ENCODE measurements at places on chromosomes 3 and 15.

GRCh38 chr3:4533489-4534443, 40.6 kb downstream of the ITPR1 start:
- no peaks in the 10 kb centered on the region for H3K36me3 ChIP-seq
- DNase-seq = no peak
- no peaks in the 10 kb centered on the region for H3K4me1 ChIP-seq
- no peak overlapping the region for H3K27ac ChIP-seq
- H3K27me3 ChIP-seq = no peaks in the 10 kb centered on the region

DNA sequence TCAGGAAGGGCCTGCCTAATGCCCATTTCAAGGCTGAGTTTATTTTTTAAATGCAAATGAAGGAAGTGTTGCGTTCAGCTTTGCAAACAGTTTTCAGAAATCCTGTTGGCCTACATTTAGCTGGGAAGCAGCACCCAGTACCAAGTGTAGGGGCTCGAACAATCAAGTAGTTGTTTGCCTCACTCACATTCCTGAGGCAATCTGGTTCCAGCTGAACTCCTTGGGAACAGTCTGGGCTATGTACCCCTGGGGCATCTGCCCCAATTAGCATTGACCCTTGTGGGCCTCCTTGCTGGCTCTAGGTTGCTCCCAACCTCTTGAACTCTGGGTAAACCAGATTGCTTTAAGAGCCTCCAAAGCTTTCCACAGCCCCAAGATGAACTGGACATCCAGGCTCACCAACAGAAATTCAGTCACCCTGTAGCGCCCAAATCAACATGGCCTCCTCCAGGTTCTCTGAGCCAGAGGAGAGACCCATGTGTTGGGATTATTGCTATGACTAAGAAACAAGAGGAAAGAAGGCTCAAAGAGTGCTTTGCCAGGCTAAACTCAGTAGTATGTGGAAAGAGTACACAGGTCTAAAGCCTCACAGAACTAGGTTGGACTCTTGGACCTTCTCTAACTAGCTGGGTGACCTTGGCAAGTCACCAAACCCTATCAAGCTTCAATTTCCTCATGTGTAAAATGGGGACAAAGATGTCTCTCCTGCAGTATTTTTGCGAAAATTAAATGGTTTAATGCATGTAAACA, 532.7 kb downstream of the SOX2 start:
- DNase-seq = no peak
- no peaks in the 10 kb centered on the region for H3K36me3 ChIP-seq
- no peak overlapping the region for H3K4me3 ChIP-seq
- H3K27ac ChIP-seq = no peak overlapping the region

DNA sequence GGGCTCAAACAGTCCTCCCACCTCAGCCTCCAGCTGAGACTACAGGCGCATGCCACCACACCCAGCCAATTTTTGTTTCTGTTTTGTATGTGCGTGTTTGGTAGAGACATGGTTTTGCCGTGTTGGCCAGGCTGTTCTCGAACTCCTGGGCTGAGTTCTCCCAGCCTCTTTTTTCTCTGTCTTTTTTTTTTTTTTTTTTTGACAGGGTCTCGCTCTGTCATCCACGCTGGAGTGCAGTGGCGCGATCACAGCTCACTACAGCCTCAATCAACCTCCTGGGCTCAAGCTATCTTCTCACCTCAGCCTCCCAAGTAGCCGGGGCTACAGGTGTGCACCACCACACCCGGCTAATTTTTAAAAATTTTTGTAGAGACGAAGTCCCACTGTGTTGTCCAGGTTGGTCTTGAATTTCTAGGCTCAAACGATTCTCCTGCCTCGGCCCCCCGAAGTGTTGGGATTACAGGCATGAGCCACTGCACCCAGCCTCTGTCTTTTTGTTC, 867 bp upstream of the DCAF1 start:
- no peak for DNase-seq
- no peak overlapping the region for H3K4me3 ChIP-seq
- no peaks in the 10 kb centered on the region for H3K27me3 ChIP-seq

- no peaks in the 10 kb centered on the region for H3K27me3 ChIP-seq
- H3K4me1 ChIP-seq = no peaks in the 10 kb centered on the region
- H3K36me3 ChIP-seq = no peaks in the 10 kb centered on the region
- no peak for DNase-seq
Measured at GRCh38 chr3:32118215-32118614, 11.8 kb downstream of the GPD1L start.

DNA sequence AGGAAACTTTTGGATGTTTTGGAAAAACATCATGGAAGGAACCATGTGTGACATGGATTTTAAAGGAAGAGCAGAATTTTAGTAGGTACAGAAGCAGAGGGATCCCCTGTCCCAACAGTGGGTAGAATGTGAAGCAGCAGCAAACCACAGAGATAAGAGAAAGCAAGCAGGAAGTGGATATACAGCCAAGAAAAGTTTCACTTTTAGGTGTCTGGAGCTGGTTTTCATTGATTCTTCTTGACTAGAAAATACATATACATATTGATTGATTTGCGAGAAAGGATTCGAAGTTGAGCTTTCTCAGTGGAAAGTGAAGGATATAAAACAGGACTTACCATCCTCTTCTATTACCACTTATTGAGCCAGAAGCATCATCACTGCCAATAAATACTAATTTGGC, 133.5 kb downstream of the KCNMB2 start:
- no peak for DNase-seq
- H3K4me1 ChIP-seq = no peaks in the 10 kb centered on the region
- H3K36me3 ChIP-seq = no peaks in the 10 kb centered on the region
- H3K27me3 ChIP-seq = no peaks in the 10 kb centered on the region

DNA sequence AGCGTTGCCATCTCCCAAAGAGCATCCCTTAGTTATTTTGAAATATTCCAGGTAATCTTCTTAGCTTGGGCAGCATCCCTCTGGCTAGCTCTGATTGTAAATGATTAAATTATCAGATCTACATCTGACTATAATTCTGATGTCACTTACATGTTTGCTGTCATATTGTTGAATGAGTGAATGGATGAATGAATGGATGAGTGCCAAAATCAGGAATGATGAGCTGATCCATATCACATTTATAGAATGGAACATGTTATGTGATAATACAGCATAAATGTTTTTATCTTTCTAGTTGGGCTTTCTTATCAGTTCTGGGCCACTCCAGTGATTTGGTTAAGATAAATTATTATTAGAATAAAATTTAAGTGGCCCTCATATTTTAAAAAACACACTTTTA, 14.0 kb downstream of the FAN1 start:
- DNase-seq = no peak
- no peaks in the 10 kb centered on the region for H3K27me3 ChIP-seq
- peaks cover 18% of the 10 kb centered on the region for H3K4me1 ChIP-seq
- no peak overlapping the region for H3K27ac ChIP-seq
- H3K36me3 ChIP-seq = peaks cover 6% of the 10 kb centered on the region
- no peak overlapping the region for H3K4me3 ChIP-seq

DNA sequence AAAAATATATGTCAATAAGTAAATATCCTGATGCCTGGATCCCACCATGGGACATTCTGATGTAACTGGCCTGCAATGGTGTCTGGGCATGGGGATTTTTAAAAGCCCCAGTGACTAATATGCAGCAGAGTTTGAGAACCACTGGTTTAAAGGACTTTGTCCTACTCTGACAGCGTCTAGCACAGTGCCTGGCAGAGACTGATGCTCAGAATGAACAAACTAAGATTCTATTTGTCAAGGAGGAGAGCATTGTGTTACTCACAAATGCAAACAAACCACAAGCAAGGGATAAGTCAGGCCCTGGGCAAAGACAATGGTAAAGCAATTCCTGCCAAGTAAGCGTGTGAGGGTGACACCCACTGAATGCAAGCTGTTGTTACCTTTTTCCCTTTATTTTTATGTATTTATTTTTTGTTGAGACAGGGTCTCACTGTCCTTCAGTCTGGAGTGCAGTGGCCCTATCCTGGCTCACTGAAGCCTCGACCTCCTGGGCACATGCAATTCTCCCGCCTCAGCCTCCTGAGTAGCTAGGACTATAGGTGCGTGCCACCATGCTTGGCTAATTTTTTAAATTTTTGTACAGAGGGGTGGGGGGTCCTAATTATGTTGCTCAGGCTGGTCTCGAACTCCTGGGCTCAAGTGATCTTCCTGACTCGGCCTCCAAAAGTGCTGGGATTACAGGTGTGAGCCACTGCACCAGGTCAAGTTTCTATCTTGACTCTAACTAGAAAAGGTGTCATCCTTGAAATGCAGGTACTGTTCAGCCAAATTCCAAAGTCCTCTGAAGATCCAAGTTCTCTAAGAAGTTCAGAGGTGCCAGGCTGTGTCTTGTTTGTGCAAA, 909 bp upstream of the GPD1L start:
- H3K27me3 ChIP-seq = no peaks in the 10 kb centered on the region
- no peak overlapping the region for H3K4me3 ChIP-seq
- no peaks in the 10 kb centered on the region for H3K36me3 ChIP-seq
- DNase-seq = no peak
- peak overlapping the region; percentile 44 for H3K27ac ChIP-seq

DNA sequence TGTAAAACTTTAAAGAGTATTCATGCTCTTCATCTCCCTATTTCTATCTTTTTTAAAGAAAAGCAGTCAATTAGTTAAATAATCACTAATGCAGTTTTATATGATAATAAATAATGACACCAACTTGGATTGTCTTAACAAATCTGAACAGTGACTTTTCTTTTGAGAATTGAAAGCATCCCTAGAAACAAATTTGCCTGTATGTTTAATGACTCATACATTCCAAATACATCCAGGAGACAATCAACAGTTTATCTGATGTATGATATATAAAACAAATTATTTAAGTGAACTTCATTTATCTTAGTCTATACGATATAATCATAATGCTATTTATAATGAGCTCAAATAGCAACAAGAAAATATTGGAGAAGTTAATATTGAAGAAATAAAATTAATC, 78.0 kb downstream of the ALCAM start:
- DNase-seq = no peak
- H3K36me3 ChIP-seq = no peaks in the 10 kb centered on the region
- no peak overlapping the region for H3K4me3 ChIP-seq
- no peaks in the 10 kb centered on the region for H3K27me3 ChIP-seq
- no peaks in the 10 kb centered on the region for H3K4me1 ChIP-seq

DNA sequence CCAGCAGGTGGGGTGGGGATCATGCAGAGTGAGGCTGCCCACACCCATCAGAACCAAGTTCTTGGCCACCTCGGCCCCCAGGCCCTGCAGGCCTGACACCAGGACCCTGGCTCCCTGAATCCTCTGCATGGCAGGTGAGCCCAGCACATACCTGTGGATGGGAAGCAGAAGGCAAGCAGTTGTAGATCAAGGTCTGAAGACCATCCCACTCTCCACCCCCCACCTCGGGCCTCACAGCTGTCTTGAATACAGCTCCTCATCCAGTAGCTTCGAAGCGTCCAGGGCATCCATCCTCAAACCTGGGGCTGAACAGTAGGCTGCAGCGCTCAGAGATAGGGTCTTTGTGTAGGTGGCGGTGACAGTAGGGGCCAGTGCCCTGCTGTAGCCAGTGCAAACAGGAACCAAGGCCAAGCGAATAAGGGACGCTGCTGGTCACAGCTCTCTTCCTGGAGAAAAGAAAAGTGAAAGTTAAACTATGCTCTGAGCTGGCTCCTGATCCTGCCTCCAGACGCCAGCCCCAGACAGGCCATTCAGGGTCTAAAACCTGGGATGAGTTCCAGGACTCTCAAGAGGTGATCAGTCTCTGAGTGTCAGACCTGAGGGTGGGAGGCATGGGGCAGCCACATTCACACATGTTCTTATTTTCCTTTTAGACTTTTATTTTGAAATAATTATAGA, at the start of gene UBA7:
UBA7 (minus strand) TSS at position 457 of the 678 bp plus-strand sequence; CDS start at position 291, 166 bp downstream.
- H3K4me3 ChIP-seq = peak within 1 kb of the TSS; percentile 56
- no peaks in the 10 kb centered on the region for H3K36me3 ChIP-seq
- DNase-seq = peak; percentile 18
- H3K27me3 ChIP-seq = no peaks in the 10 kb centered on the region
- H3K27ac ChIP-seq = peak within 1 kb of the TSS; percentile 80

DNA sequence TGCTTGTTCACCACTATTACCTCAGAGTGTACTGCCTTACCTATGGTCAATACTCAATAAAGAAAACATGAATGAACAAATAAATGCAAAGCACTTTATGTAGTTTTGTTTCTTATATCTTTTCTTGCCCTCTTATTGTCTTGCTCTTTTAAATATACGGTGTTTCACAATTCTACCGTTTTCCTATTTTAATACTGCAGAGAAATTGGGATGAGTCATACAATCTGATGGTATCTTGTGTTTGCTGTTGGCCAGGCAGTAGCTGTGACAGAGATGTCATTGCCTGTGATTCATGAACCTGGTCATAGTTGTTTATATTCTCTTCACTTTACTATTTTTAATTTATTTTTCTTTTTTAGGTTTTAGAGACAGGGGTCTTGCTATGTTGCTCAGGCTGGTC, 48.3 kb downstream of the SERP1 start:
- H3K27ac ChIP-seq = no peak overlapping the region
- no peaks in the 10 kb centered on the region for H3K36me3 ChIP-seq

DNA sequence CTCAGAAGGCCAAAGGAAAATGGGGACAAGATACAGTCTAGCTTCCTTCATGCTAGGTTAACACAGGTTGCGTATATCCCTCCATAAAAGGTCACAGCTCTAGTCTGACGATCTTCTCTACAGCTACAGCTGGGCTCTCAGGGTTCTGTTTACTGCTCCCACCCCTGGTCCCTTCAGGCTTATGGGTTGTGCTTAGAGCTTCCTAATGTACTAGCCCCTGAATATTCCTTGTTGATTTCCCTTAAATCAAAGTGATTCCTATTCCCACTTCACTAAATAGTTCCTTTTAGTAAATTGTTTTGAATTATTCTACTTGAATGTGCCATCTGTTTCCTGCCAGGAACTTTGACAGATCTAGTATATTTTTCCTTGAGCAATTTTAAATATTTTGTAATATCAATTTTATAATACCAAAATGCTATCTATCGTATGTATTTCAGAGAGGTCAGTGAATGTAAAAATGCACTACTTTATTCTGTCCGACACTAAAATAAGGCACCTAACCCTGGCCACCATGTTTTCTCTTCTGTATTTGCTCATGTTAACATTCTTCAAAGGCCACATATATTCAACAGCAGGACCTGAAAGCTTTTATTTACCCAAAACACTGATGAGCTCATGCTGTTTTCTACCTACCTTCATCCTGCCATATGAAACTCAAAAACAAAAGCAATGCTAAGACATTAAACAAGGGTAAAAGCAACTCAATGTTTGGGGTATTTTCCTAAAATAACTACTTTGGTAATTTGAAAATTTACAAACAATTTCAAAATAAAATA, 92.8 kb upstream of the TGFBR2 start:
- H3K36me3 ChIP-seq = no peaks in the 10 kb centered on the region
- DNase-seq = no peak
- H3K27ac ChIP-seq = peak overlapping the region; percentile 73
- H3K4me1 ChIP-seq = peaks cover 34% of the 10 kb centered on the region
- H3K27me3 ChIP-seq = no peaks in the 10 kb centered on the region
- H3K4me3 ChIP-seq = no peak overlapping the region

DNA sequence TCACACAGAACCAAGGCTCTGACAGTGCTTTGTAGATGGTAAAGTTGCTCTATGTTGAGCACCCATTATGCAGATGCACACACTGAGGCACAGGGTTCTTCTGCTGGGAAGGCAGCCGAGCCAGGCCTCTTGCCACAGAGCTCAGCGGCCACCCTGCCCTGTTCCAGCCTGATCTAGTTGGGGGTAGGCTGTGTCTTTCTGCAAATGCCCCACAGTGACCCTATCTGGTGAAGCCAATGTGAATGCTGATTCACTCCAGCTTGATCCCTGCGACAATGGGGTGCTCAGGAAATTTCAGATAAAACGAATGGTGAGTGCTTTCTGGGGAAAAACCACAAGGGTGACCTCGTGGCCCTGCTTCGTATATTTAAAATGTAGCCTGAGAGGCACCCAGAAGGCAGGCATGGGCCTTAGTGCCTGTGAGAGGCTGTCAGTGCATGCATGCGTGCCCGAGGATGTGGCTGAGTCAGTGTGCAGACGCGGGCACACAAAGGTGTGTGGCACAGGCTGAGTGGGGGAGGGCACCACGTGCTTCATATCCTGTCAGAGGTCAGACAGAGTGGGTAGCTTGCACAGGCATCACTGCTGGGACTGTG, 85.7 kb downstream of the ATP2B2 start:
- H3K4me3 ChIP-seq = no peak overlapping the region

All from tibial nerve (tissue), 4 donors.